ENCODE measurements at places on chromosomes 13 and 19. TPM values are rescaled to one million over a fixed set of nuclear protein-coding genes. Genes with fewer than 3 reads are reported as not detected.

- DNase-seq = no peak
These were observed 18.4 kb downstream of the C2CD4C start for GRCh38 chr19:390386-391206.

- no peak for DNase-seq
These were observed 14.0 kb upstream of the RAB20 start for GRCh38 chr13:110575322-110576069.

DNA sequence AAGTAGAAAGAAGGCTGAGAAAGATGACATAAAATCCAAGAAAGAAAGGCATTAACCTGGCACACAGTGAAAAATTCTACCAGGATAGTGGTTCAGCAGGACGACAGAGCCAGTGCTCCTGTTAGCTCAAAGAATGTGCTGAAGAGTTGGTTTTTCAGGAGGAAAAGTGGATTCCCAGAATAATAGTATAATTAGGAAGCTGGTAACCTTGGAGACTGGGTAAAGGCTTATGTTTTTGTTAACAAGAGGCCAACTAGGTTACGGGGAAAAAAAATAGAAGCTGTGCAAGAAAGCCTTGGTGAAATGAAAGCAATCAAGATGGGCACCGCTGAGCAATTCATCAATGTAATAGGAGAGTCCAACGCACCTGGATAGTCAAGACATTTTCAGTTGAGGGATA lies 54.7 kb downstream of the SLC15A1 start:
- DNase-seq = no peak

GRCh38 chr19:8310342-8311055 lies 2.3 kb upstream of the CD320 start:
- DNase-seq = no peak

Gene CELF5
- not detected for total RNA-seq

Gene PRTN3
- not detected for total RNA-seq

Gene KLK13
- total RNA-seq = not detected

Gene PRR36
- not detected for total RNA-seq

- no peak for DNase-seq
These were observed 68.6 kb downstream of the RAB20 start for GRCh38 chr13:110492679-110493593.

GRCh38 chr19:42487032-42487797 lies 41.1 kb downstream of the CEACAM1 start:
- no peak for DNase-seq

GRCh38 chr13:113882267-113882630 lies 18.4 kb upstream of the GAS6 start:
- DNase-seq = no peak

GRCh38 chr13:36778083-36778671 lies 40.8 kb upstream of the RFXAP start:
- no peak for DNase-seq

DNA sequence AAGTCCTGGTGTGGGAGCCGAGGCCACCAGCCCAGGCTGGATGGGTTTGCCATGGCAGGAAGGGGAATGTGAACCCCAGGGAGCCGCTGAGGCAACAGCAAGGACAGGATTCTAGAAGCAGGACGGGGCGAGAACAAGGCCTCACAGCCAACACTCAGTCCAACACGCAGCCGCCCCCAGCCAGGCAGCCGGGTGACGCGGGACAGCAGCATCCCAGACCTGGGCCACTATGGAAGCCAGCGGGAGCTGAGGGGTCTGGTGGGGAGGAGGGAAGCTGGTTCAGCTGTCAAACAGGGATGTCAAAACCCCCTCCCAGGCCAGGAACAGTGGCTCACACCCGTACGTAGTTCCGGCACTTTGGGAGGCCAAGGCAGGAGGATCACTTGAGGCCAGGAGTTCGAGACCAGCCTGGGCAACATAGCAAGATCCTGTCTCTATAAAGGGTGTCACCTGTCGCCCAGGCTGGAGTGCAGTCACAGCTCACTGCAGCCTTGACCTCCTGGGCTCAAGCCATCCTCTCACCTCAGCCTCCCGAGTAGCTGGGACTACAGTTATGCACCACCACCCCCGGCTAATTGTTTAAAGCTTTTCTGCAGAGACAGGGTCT lies 6.8 kb downstream of the MEX3D start:
- DNase-seq = no peak

Gene NCAN
- total RNA-seq = not detected

DNA sequence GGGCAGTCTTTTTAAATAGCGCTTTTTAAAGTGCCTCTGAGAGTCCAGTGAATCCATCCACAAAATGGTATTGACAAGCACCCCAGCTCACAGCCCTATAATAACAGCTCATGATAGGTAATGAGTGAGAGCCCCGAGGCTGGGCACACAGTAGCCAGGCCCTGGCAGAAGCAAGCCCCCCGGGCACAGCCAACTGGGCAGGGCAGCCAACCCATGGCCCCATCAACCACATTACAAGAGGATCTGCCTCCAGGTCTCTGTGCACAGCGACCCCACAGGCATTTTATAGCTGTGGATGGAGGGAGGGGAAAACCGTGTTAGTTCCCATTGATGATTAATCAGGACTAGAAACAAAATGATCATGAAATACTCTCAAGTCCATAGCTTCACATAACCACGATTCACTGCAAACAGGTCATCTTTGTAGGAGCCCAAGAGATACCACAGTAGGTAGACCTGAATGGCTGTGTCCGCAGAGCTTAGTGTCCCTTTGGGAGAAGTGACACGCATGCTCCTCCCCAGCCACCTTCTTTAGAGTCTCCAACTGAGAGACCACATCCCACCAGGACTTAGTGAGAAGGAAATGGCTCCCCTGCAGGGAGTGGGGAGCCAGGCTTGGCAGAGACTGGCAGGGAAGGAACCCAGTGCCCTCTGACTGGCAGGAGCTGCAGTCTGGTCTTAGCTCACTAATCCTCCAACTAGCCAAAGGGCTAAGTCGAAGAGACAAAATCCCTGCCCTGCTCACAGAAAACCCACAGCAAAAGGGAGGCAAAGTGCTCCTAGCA lies 4.3 kb upstream of the VSTM2B start:
- no peak for DNase-seq
